ENCODE measurements at places on chromosomes 7 and 10.
A peak's percentile ranks its signal among the peaks of the same experiment; 100 is the strongest.

DNA sequence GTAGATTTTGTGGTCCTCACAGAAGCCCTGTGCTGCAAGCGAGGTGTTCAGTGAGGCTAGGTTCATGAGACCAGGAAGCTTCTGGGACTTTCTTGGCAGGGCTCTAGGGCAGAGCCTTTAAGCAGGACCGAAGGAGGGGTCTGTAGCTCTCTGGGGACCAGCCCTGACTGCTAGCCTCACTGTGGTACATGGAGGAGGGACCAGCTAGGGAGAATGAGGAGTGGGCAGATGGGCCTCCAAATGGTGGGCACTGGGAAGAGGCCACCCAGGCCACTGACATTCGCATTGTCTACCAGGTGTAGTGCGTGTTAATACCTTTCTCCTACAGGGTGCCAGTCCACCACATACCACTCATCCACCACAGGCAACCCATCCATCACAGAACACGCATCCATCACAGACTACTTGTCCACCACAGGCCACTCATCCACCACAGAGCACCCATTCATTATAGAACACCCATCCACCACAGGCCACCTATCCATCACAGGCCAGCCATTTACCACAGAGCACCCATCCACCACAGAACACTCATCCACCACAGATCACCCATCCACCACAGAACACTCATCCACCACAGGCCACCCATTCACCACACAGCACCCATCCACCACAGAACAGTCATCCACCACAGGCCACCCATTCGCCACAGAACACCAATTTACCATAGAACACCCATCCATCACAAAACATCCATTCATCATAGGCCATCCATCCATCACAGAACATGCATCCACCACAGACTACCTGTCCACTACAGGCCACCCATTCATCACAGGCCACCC, 31.6 kb upstream of the ZNF488 start:
- no peak for DNase-seq

- DNase-seq = no peak
Observed at GRCh38 chr7:144812379-144813283, 23.2 kb downstream of the TPK1 start.

DNA sequence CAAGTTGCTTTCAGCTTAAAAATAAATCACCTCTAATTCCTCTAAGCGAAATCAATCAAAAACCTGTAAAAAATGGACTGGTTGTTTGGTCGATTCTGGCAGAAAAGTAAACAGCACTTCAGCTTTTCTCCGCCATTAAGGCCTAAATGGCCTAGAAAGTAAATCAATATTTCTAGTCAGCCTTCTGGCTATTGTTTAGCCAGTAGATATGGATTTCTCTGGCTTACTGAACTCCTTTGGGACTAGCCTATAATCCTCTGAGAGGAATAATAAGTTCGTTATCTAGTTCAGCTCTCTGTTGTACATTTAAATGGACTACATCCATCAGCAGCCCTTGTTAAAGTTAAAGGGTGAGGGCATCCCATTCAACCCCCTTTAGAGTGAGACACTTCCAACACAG, 400.1 kb upstream of the ETV1 start:
- peak; percentile 89 for DNase-seq

- no peak for DNase-seq
Observed at GRCh38 chr10:74342991-74343390, 192.0 kb downstream of the ADK start.

DNA sequence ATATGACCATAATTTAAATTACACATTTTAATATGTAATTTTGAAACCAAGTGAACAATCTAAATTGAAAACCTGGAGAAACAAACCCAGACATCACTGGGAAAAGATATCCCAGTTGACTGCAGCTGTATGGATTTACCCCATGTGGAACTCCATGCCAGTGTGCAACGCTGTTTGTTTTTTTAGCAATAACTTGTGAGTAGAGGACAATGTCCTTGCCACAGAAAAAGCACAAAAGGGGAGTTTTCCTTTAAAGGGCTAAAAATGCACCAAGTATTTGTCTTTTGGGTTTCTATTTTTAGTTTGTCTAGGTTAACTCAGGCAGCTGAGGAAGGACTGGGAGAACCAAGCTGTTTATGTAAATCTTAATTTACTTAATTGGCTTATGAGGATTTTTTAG, 15.1 kb upstream of the COL17A1 start:
- no peak for DNase-seq

DNA sequence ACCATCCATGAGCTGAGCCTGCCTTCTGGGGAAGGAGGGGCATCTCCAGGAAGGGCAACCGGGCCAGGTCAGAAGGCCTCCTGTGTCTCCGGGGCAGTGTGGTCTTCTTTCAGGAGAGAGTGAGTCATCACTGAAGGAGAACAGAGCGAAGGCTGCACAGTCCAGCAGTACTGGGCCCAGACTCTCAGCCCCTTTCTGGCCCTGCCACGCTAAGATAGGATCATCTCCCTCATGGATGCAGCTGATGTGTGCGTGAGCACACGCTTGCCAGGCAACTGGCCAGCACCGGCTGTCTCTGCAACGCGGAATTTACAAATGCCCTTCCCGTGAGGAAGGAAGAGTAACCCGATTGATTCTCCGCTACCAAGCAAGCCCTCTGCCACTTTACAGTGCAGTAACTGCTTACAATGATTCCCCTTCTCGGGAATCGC, 328.2 kb downstream of the TNS3 start:
- no peak for DNase-seq

- no peak for DNase-seq
Observed at GRCh38 chr7:1043552-1044188, 676 bp upstream of the GPR146 start.

DNA sequence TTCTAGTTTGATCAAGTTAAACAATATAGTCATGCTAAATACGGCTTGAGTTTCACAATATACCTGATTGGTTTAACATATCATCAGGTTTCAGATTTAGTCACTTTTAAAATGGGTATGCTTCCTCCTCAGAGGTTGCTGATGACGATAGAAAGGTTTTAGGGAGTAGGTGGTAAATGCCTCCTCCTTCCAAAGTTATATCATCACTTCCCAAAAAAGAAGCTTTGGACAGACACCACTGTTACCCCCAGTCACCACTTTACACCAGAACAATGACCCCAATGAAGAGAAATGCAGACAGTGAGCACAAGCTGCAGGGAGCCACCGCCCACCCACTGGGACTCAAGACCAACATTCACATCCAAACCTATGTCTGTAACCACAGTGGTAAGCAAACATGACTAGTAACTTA, 244.6 kb downstream of the SORCS1 start:
- DNase-seq = no peak

DNA sequence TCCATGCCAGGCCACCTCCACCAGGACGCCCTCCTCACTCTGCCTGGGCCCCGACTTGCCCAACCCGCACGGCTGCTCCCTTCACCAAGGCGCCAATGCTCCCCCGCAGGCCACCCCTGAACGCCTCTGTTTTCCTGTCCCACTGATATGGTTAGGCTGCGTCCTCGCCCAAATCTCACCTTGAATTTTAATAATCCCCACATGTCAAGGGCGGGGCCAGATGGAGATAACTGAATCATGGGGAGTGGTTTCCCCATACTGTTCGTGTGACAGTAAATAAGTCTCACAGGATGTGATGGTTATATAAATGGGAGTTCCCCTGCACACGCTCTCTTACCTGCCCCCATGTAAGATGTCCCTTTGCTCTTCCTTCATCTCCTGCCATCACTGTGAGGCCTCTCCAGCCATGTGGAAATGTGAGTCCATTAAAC, 29.8 kb downstream of the RSU1 start:
- no peak for DNase-seq

DNA sequence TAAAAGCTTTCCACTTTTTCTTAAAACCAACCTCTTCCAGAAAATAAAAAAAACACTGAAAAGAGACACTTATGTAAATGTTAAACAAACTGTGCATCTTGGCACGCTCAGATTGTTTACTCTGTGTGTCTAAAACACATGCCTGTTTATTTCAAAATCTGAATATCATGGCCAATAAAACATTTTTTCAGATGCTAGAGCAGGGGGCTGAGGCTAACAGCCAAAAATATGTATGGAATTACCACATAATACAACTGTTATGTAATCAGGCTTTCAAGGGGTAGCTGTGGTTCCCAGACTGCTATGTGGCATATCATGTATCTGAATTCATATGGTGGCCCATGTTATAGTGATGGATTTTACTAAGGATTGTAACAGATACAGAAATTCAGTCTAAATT, 130.4 kb downstream of the HIBADH start:
- no peak for DNase-seq

DNA sequence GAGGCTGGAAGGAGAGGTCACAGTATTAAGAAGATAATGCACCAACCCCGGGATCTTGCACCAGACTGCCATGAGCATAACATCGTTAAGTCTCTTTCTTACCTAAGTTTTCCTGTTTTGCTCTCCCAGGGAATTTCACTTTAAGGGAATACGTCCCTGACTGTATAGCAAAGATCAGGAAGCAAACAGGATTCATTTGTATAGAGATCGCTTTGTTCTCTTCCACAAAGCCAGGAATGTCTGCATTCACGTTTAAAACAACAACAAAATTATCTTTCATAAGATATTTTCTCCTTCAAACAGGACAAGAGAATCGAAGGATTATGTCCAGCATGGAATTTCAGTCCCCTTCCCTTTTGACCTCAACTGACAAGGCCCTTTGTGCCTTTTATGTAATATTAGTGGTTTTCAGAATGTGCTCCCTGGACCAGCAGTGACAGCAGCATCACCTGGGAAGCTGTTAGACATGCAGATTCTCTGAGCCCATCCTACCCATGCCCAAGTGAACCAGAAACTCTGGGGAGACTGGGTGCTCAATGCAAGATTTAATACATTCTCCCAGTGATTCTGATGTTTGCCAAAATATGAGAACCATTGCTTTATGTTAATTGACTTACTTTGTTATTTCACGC, 286.3 kb downstream of the FGFR2 start:
- DNase-seq = no peak

GRCh38 chr7:2242541-2243429, 759 bp downstream of the NUDT1 start:
- DNase-seq = no peak

GRCh38 chr10:84991301-84991700, 662.9 kb downstream of the CCSER2 start:
- no peak for DNase-seq

- no peak for DNase-seq
Observed at GRCh38 chr10:99235658-99236626, at the start of gene HPSE2. TSS of gene HPSE2 (minus strand) at chr10:99235852.

- no peak for DNase-seq
Observed at GRCh38 chr7:130189343-130189742, 15.9 kb downstream of the TMEM209 start.

GRCh38 chr10:6445671-6446316, 134.3 kb downstream of the PRKCQ start:
- peak; percentile 1 for DNase-seq

- DNase-seq = no peak
Observed at GRCh38 chr7:98869597-98870120, at the start of gene TMEM130. TSS of gene TMEM130 (minus strand) at chr7:98870014. CDS start at chr7:98869861, 153 bp downstream.

- DNase-seq = no peak
Observed at GRCh38 chr7:15168489-15168888, 265.9 kb upstream of the DGKB start.

- DNase-seq = no peak
Observed at GRCh38 chr7:15609287-15609686, 47.5 kb upstream of the AGMO start.

DNA sequence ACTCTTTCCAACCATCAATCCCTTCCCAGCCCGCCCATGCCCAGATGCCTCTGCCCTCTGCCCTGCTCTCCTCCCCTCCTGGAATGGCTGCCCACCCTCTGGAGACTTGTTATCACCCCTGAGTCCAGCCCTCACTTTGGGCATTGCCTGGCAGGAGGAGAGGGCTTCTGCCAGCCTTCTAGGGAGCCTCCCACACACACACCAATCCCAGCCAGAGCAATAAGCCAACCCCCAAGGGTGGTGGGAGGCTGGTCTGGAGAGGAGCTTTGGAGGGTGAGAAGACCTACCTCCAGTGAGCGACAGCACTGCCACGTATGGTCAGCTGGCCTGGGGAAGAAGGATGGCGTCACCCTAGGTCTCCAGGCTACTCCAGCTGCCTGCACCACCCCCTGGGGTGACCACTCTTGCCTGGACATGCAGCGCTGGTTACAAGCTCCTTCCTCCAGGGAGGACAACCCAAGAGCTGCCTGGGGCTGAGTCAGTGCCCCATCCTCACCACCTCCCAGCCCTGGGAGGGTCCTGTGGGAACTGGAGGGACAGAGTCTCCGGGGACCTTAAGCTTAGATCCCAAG, 8.4 kb downstream of the C10orf105 start:
- no peak for DNase-seq

GRCh38 chr10:16890691-16891090, 73.5 kb upstream of the RSU1 start:
- DNase-seq = no peak

DNA sequence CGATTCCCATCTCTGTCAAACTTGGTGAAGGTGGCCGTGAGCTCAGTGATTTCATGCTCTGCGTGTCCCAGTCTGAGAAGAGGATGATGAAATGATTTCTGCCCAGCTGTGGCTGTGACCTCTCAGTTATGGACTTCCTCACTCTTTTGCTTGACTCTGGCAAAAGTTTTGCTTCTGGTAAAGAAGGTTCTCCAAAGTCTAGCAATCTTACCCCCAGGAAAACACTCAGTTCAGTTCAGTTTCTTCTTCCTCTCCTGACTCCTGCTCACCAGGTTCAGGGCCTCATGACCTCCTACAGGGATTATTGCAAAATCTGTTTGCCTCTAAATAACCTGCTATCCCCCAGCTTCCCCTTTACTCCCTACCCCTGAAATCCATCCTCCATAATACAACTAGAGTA, 4.9 kb upstream of the BLOC1S2 start:
- DNase-seq = no peak

- DNase-seq = peak; percentile 39
Observed at GRCh38 chr10:95841661-95842498, 65.9 kb upstream of the CC2D2B start.

- DNase-seq = no peak
Observed at GRCh38 chr10:116866987-116867595, 17.8 kb downstream of the ENO4 start.

DNA sequence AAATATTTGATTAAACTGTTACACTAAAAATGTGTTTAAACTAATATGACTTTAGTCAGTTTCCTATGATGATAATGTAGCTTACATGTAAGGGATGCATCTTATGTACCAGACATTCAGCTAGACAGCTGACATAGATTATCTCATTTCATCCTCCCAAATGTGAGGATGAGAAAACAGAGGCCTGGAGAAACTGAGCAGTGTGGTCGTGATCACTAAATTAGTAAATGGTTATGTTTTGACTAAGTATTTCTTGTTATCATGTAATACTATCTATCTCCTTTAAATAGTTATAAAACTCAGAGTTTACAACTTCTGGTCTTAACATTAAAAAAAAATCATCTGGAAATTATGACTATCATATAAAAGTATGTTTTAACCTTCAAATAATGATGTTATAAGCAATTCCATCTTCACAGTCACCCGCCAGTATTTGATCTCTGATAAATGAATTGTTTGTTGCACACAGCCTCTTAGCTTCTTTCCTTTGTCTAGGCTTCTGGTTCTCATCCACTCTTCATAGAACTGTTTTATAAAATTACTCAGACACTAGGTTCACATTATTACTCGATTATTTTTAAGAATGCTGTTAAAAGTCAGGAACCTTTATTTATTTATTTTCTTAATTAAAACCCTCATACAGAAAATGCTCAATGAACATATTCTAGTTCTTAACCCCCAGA, 33.6 kb upstream of the HDAC9 start:
- DNase-seq = no peak

- no peak for DNase-seq
Observed at GRCh38 chr10:72340510-72341261, 14.0 kb downstream of the DNAJB12 start.

- no peak for DNase-seq
Observed at GRCh38 chr7:820341-820740, 11.9 kb upstream of the SUN1 start.

All from NCI-H2081 (cell line).